Suppressor macrophage (primary cell): ENCODE measurements at places on chromosomes 16 and 17.

DNA sequence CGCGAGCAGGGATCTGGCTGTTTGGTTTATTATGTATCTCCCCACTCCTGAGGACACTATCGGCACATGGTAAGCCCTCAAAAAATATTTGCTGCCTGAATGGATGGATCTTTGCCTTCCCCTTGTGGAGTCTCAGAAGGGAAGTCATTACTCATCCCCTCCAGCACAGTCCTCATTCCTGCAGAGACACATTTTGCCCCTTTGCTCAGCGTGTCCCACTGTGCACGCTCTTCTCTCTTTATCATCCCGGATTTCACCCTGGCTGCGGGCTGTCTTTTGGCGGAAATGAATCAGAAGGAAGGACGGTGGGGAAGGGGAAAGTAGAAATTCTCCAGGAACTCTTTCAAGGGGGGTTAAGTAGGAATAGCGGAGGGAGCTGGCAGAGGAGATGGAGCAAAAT lies 125.2 kb upstream of the CDC42EP4 start:
- no peak for DNase-seq

DNA sequence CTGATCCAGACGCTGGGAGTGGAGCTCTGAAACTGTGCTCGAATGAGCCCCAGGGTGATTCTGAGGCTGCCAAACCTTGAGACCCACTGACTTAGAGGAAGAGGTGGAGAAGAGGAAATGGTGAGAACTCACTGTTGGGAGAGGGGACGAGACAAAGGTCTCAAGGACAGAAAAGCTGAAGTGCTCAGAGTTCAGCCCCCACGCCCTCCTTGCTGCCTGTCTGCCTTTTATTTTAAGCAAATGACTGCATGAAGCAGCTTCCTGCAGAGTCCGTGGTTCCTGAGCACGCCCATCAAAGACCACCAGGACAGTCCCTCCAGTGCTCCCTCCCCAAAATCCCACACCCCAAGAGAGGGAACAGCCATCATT lies 20.4 kb downstream of the COTL1 start:
- peak; percentile 91 for DNase-seq

- DNase-seq = no peak
Measured at GRCh38 chr17:63440127-63440769, 5.9 kb downstream of the CYB561 start.

DNA sequence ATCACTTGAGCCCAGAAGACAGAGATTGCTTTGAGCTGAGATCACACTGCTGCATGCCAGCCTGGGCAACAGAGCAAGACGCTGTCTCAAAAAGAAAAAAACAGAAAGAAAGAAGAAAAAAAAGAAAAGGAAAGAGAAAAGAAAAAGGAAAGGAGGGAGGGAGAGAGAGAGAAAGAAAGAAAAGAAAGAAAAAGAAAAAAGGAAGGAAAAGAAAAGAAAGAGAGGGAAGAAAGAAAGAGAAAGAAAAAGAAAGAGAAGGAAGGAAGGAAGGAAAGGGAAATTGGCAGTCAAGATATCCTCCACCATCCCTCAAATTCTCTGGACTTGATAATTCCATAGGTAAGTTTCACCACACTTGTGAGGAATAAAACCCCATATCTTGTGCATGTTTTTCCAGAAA lies 71.4 kb upstream of the WSB1 start:
- no peak for DNase-seq

DNA sequence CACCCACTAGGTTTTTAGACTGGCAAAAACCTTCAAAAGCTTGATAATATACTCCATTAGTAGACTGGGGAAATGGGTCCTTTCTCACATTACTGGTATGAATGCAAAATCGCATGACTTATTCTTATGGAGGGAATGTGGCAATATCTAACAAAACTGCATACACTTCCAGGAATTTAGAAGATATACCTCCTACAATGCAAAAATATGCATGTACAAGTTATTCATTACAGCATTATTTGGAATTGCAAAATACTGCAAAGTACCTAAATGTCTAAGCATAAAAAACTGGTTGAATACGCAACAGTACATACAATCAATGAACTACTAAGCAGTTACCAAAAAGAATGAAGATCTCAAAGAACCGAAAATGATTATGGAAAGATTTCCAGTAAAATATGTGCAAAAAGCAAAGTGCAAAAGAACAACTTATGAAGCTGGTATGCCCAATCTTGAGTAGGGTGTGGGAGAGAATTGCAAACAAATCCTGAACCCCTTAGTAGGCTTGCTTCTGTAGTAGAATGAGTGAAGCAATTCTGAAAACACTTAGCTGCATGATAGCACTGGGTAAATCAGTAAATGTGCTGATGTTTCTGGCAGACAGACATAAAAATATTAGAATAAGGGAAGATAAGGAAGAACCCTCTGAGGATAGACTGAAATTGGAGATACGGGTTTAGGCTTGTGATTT lies 180.1 kb downstream of the PARN start:
- DNase-seq = no peak

- peak; percentile 62 for DNase-seq
Measured at GRCh38 chr17:58504826-58505351, 9.5 kb downstream of the MTMR4 start.

DNA sequence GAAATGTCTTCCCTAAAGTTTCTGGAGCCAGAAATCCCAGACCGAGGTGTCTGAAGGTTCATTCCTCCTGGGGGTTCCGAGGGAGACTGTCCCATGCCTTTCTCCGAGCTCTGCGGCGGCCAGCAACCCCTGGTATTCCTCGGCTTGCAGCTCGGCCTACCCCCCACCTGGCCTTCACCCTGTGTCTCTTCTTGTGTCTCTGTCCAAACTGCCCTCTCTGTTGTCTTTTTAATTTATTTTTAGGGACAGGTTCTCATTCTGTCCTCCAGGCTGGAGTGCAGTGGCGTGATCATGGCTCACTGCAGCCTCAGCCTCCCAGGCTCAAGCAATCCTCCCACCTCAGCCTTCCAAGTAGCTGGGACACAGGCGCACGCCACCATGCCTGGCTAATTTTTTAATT lies 211.7 kb downstream of the SEC14L1 start:
- no peak for DNase-seq

DNA sequence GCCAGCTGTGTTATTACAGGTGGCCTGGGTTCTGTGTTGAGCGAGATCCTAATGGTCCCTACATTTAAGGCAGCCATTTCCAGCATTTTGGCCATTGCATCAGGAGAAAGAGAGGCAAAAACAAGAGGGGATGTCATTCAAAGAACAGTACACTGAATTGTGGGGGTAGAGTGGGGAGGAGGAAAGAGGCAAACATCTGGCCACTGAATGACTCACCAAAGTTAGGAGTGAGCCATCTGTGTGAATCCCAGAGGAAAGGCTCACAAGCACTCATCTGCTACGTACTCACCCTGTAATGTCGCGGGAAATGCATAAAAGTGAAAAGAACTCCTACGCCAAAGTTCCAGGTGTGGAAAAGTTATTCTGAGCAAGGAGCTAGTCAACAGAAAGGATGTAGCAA lies 16.7 kb downstream of the KRABD2 start:
- DNase-seq = no peak

DNA sequence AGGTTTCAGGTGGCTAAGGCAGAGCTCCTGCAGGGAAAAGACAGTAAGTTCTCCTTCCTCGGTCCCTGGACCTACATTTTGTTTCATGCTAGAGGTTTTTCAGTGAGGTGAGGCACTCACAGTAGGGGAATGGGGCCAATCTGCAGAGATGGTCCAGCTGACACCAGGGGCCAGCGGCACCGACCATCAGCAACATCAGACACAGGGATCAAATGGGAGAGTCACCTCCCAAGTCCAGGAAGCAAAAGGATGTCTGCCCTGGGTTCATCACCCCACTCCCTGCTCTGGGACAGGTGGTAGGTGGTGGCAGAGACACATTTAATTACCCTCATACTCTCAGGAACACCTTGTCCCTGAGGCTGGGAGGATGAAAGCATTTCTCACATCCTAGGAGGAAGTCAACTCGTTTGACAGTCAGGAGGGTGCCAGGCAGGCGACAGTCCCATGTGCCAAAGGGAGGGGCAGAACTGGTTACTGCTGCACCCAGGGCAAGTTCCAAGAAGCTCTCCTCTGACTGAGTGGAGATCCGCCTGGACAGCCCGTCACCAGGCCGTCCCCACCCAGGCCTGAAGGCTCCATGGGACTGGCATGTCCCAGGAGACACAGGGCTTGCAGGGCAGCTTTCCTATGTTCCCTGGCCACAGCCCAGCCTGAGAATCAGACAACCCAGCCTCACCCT lies 19.2 kb downstream of the ATP6V0D1 start:
- DNase-seq = peak; percentile 26

DNA sequence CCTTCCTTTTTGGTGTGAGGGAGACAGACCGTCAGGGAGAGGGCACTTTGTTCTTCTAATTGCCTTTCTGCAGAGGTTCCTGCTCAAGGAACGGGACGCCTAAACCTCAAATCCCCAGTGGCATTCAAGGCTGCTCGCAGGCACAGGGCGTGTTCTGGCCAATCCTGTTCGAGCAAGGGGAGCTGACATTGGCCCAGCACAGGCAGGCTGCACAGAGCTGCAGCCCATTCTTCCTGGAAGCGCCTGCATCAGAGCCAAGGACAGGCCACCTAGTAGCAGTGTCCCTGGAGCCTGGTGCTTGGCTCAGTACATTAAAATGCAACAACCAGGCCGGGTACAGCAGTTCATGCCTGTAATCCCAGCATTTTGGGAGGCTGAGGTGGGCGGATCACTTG lies 72.2 kb upstream of the CREBBP start:
- no peak for DNase-seq

DNA sequence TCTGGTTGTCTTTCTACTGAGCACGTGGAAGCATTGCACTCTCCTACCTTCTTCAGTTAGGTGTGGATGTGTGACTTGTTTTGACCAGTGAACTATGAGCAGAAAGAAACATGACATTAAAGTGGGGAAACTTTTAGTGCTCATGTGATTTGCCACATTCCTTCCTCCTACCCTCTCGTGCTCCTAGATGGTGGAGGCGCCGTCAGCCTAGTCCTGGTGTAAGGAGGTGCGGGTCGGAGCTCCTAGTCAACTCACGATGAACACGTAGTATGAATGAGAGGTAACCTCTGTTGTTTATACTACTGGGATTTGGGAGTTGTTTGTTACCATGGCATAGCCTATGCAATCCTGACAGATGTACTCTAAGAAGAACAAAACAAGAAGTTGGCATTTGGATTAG lies 47.4 kb downstream of the KSR1 start:
- DNase-seq = no peak

DNA sequence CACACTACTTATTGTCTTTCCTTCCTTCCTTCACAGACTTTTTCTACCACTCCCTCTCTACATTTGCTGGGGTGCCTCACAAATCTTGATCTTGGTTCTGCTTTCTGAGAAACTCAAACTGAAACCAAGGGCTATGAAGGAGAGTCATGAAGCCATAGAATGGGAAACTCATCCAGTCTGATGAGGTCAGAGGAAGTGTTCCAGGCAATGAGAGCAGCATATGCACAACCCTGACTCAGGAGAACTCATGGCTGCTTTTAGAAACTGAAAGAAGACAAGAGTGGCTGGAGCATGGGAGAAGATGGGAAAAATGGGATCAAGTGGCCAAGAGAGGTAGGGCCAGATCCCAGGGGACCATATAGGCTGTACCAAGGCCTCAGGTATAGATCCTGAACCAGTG lies 130.0 kb upstream of the TOX3 start:
- no peak for DNase-seq

- DNase-seq = peak; percentile 43
Measured at GRCh38 chr16:57628008-57628781, at the start of gene ADGRG1. TSS of gene ADGRG1 (plus strand) at chr16:57628630. CDS start at chr16:57650288, 21,658 bp downstream.

- no peak for DNase-seq
Measured at GRCh38 chr17:72974605-72975232, 117.8 kb downstream of the SLC39A11 start.

- no peak for DNase-seq
Measured at GRCh38 chr16:72821185-72821950, 226.6 kb downstream of the ZFHX3 start.

GRCh38 chr17:6376931-6377361 lies 58.0 kb downstream of the AIPL1 start:
- no peak for DNase-seq

DNA sequence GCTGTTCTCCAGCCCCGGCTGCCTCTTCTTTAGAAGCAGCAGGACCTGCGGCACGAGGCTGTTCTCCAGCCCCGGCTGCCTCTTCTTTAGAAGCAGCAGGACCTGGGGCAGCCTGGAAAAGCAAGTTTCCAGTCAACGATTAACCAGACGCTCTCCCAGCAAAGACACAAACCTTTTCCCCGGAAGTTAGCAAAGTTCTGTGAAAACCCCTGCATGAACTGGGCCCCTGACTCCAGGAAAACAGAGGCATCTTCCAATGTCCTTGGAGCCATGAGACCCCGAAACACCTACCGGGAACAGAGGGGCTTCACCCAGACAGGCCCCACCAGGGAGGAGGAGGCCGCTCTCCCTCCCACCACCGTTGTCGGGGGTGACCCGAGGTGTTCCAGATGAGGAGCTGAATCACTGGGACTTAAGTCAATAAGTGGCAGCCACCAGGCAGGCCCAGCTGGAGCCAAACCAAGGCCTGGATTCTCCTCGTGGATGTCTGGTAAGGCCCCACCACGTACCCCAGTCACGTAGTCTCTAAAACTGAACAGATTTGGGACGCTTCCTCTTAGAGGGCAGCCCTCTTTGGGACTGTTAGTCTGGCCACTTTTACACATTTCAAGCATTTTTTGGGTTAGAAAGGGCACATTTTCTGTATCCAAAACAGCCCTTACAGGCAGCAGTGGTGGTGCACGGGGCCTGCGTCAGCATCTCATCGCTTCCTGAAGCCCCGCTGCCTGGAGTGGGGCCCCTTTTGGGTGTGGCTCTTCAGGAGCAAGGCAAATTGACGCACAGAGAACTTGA lies at the start of gene RPH3AL:
Gene RPH3AL (minus strand): TSS at position 387 of the 792 bp plus-strand sequence. CDS start 25,264 bp downstream, outside the sequence.
- DNase-seq = peak; percentile 25

DNA sequence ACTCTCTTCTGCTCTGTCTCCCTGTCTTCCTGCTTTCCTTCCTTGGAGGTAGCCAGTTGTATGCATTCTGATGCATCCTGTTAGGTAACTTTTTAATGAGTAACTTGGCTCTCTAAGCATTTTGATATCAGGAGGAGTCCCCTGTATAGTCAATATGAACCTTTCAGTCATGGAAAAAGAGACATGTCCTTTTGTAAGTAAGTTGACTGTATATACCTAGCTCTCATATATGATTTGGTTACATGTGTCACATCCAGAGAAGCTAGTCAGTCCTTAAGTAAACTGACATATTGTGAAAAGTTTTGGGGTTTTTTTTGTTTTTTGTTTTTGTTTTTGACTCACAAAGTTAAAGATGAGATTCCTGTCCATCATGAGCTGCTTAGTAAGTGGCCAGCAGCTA lies 18.8 kb downstream of the UTP18 start:
- no peak for DNase-seq

DNA sequence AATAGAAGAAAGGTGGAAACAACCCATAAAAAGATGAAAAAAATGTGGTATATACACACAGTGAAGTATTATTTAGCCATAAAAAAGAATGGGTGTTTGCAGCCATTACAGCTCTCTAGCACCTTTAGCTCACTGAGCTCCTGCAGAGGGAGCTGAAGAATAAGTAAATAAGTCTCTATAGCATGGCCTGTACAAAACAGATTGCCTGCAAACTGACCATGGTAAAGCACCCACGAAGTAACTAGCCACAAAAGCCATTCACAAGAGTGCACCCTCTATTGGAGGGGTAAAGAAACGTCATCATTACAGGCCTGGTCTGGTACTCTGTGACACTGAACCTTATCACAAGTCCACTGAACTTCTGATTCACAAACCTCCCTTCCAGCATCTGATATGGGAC lies 76.3 kb downstream of the USP32 start:
- no peak for DNase-seq
